Neuronal stem cell (in vitro differentiated cells): ENCODE measurements at places on chromosomes 7 and 10.

GRCh38 chr10:7239312-7239985, 171.4 kb downstream of the SFMBT2 start:
- no peak for DNase-seq

DNA sequence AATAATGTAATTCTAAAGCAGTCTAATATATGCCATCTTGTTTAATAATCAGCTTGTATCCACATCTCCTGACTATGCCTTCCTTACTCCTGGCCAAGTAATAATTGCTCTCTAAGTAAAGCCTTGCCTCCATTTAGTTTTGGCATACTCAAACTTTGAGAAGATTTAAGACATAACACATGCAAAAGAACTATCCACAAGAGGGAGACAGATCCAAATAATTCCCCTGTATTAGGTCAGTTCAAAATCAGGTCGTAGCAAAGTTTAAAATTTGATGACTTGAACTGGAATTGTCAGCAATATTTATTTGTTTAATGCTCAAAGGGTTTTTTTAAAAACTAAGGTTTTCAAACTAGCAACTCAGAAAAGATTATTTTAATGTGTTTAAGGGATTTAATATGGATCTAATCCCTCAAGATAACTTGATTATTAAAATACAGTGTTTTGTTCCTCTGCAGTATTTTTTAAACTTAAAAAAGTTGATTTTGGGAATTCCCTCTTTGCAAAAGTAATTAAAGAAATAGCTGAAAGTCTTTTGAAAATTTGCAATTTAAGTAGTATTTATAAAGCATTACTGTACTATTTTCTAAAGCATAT, 95.3 kb downstream of the HDAC9 start:
- DNase-seq: peak; percentile 14

DNA sequence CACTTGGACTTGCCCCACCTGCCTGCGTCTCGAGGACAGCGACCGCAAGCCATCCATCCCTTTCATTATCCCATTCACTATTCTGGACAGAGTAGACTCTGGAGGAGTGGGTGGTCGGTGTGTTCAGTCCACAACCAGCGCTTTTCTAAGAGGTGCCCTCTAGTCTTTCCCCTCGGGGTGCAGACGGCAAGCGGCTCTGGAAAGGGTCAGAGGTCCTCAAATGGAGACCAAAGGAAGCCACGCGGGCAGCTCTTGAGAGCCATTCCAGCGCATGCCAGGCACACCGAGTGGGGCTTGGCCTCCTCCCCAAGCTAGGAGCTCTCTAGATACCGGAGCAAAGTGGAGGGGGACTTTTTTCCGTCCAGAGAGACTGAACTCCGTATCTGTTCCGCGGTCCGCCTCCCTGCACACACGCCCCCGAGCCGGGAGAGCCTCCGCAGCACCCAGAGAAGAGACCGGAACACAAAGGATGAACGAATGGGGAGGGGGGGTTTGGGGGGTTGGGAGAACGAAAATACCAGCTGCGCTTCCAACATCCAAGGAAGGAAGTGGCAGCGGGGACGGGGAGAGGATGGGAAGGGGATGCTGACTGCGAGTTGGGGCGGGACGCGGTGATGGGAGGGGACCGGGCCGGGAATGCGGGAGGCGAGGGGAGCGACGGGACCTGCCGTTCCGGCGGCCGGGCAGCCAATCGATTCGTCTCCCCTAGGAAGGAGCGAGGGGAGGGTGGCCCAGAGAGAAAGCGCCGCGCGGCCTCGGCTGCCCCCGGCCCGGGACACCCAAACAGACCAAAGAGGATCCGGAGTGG, 515 bp downstream of the GSDME start:
- DNase-seq: peak; percentile 55

- DNase-seq: no peak
Measured at GRCh38 chr7:7761974-7762779, 43.8 kb upstream of the RPA3 start.

- DNase-seq: no peak
Measured at GRCh38 chr10:95513008-95513589, 48.1 kb downstream of the SORBS1 start.

- peak; percentile 11 for DNase-seq
Measured at GRCh38 chr7:83976302-83976701, 218.3 kb downstream of the SEMA3A start.

DNA sequence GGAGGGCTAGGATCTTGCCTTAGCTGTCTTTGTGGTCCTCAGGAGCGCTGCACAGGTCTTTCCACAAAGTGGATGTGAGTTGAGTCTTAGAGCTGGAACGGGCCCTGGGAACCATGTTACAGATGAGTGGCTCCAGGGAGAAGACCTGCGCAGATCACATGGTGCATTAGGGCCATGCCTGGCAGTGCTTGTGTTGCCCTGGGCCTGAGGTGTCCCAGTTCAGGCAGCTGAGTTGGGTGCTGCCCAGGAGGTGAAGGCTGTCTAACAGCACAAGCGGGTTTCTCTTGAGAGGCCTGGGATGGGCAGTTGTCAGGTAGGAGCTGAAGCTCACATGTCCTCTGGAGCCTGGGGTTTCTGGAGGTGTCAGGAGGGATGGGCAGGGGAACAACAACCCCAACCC, 33.7 kb upstream of the ANKRD2 start:
- no peak for DNase-seq

DNA sequence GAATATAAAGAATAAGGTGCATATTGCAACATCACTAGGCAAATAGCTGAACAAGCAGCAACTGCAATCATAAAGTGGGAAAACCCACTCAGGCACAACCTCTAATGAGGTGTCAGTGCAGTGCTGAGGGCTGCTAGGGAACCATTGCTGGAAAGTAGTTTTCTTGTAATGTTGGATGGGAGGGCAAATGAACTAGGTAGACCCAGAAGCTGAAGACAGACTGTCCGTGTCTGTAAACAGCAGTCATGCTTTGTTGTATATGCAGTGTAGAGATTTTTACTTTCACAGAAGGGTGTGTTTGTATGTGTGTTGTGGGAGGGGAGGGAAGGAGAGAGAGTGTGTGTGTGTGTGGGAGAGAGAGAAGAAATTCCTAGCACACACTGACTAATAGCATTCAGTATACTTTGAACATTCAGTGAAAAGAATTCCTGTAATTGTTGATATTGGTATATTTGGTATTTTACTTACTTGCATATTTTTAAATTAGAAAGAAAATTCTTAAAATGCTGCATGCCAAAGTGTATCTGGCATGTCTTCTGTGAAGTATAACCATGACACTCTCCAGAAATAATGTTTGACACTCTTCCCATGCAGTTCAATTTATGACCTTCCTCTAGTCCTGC, 28.8 kb downstream of the ITGB8 start:
- DNase-seq: no peak
